Stimulated activated CD4-positive, alpha-beta T cell treated with anti-CD3 and anti-CD28 coated beads, Interleukin-1b, Interleukin-23, amount 100 ng/mL, for 1 hour (primary cell): ENCODE measurements at places on chromosomes 1 and 21.

- DNase-seq: no peak
Measured at GRCh38 chr21:43304206-43304605, 122.7 kb downstream of the SIK1 start.

DNA sequence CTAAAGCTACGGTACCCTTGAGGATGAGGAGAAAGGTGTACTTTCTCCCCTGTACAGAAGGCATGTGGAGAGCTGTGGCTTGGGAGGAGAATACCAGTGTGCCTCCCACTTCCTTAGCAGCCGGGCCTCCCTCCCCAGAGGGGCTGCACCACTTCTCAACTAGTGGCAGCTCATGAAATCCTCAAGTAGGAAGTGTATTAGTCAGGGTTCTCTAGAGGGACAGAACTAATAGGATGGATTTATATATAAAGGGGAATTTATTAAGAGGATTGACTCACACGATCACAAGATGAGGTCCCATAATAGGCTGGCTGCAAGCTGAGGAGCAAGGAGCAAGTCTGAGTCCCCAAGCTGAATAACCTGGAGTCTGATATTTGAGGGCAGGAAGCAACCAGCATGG, 53.1 kb upstream of the PPP2R5A start:
- no peak for DNase-seq

DNA sequence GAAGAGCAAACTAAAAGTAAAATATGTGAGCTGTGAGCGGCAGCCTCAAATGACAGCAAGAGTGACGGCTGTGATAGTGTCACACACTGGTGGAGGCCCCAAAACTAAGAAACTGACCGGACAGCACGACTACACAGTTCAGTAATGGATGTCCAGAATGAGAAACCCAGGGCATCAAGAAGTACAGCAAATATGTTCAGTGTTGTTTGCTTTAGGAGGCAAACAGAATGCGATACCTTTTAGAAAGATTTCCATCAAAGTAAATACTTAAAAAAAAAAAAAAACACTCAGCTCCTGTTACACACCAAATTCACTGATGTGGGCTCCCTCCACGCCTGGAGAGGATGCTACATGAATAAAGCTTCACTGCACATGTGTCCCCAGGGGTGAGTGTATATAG, 1.1 kb upstream of the PKP1 start:
- no peak for DNase-seq

DNA sequence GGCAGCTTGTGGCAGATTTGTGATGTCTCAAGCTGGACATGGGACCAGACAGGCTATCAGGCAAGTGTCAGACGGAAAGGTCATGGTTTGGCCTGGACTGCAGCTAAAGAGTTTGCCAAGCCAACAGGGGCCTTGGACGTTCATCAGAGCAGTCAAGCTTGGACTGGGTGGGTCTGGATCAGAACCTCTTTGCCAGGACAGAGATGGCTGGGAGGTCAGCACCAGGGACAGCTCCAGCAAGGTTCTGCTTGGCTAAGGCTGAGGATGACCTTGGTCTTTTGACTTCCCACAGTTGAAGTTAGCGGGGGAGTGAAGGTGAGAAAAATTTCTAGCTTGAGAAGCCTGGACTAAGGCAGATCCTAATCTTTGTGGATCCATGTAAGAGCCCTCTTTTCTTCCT, 68.1 kb downstream of the GRIK3 start:
- DNase-seq: no peak

DNA sequence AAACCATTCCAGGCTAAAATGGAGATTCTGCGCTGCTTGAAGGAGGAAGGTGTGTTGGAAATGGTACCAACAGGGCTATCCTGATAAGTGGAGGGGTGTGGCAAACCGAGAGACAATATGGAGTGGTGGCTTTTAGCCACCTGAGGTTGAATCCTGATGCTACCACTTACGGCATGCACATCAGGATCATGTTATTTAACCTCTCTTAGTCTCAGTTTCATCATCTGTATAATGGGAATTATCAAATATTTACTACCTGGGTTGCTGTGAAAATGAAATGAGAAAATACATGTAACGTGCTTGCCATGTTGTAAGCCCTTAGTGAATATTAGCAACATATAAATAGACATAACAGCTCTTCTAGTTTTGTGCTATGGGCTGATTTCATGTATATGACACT, 117.1 kb downstream of the TBX19 start:
- no peak for DNase-seq

GRCh38 chr1:26703478-26703877, 7.7 kb downstream of the ARID1A start:
- no peak for DNase-seq

GRCh38 chr1:2946291-2946690, 75.0 kb upstream of the ACTRT2 start:
- DNase-seq: no peak

DNA sequence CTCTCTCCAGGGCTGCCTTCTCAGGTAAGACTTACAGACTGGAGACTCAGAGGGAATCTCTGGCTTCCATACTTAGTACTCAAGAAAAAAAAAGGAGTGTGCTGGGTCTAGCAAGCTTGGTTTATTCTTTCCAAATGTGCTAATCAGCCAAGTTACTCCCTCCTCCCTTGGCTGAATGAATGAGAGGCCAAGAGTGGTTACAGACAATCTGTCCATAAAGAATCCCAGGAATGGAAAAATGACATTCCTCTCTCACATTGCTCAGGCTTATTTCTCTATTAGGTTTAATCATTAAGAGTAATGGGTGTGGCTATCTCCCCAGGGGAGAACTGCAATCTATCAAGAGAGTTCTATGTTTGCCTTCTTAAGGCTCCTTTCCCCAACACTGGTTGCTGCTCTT, 547.3 kb upstream of the PLXNA2 start:
- no peak for DNase-seq

- no peak for DNase-seq
Measured at GRCh38 chr1:226144045-226144444, 42.5 kb downstream of the ACBD3 start.

DNA sequence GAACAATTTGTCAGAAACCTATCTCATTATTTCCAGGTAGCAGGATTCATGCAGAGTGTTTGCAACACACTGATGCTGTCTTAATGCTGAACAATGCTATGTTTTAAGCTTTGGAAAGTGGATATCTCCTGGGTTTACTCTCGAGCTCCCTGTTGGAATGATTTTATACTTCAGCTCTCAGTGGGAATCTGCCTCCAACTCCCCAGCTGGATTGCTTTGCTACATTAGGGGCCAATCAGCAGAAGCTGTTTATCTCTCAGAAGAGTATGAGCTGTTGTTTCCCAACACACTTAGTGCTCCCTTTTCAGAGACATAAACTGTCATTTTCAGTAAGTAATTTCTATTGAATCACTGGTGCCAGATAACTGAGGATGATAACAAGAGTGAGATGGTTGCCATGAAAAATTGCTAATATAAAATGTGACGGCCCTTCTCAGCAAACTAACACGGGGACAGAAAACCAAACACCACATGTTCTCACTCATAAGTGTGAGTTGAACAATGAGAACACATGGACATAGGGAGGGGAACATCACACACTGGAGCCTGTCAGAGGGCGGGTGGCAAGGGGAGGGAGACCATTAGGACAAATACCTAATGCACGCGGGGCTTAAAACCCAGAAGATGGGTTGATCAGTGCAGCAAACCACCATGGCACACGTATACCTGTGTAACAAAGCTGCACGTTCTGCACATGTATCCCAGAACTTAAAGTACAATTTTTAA, 265.9 kb upstream of the RUNX1 start:
- DNase-seq: no peak

DNA sequence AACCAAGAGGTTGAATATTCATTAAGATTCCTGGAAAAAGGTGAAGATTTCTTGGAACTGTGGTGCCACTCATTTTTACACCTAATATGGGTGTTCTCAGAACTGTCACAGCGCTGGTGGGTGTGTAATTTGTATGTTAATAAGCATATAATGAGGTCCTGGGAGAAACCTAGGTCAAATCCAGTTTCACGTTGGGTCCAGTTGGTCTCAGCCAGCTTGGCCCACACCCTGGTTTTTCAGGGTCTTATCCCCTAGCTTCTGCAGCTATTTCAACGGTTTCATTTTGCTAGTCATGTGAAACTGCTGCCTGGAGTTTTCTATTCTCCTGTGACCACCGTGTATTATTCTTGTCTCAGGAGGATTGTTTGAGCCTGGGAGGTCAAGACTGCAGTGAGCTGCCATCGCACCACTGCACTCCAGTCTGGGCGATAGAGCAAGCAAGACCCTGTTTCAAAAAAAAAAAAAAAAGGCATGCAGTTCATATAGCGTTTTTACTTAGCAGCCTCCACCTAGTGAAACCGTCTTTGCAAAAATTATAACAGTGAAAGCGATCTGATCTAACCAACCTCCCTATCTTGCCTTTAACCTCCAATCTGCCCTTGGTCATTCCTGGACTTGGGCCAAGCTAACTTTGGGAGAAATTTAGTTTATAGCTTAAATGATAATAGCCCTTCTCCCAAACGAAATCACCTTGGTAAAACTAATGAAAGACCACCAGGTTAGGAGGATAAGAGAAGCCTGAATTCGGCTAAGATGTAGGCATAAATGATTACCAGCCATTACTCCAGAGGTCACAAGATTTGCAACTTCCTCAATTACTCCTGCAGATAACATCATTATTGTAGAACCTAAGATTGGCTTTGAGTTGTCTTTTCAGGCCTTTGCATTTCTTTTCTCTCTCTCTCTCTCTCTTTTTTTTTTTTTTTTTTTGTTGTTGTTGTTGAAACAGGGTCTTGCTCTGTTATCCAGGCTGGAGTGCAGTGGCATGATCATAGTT, 44.0 kb downstream of the PTAFR start:
- no peak for DNase-seq

DNA sequence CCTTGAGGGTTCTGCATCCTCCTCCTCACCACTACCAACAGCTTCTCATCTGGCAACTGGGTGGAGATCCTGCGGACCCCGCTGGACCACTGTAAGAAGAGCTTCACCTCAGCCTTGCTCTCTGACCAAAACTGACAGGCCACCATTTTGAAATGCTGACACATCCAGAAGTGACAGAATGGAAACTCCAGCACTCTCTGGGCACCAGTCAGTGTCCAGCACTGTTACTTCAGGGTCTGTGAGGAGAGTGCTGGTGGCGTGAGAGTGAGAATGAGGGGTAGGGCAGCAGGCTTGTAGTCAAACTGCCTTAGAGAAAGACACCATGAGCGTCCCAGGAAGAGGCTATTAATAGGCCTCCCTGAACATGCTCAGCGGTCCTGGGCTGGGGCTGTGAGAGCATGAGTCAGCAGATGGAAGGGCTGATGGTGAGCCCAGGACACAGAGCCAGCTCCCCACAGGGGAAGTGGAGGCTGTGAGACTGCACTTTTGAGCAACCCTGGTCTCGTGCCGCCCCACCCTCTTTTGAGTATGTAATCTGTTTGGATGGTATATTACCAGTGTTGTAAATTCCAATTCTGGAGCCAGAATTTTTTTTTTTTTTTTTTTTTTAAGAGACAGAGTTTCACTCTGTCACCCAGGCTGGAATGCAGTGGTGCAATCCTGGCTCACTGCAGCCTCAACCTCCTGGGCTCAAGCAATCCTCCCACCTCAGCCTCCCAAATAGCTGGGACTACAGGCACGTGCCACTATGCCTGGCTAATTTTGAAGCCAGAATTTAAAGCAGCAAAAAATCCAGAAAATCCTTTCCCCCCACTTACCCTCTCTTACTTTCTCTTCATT, 34.4 kb upstream of the SLC30A1 start:
- DNase-seq: no peak

- no peak for DNase-seq
Measured at GRCh38 chr21:37478794-37479193, 112.2 kb downstream of the DYRK1A start.

DNA sequence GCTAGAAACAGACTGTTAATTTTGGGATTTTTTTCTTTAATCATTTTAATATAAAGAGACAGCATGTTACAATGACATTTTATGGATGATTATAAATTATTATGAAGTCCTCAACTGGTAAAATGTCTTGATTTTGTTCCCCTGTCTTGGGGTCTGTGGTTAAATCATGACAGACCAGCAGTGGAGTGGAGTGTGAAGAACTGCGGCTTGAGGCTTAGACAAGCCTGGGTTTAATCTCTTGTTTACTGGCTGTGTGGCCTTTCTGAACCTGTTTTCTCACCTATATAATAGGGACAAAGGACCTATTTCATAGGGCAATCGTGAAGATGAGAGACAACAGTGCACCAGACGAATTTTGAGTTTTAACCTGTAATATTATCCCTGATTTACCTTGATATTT, 1.8 kb upstream of the UMODL1 start:
- no peak for DNase-seq

GRCh38 chr1:217196616-217197015, 434.3 kb downstream of the GPATCH2 start:
- DNase-seq: no peak

DNA sequence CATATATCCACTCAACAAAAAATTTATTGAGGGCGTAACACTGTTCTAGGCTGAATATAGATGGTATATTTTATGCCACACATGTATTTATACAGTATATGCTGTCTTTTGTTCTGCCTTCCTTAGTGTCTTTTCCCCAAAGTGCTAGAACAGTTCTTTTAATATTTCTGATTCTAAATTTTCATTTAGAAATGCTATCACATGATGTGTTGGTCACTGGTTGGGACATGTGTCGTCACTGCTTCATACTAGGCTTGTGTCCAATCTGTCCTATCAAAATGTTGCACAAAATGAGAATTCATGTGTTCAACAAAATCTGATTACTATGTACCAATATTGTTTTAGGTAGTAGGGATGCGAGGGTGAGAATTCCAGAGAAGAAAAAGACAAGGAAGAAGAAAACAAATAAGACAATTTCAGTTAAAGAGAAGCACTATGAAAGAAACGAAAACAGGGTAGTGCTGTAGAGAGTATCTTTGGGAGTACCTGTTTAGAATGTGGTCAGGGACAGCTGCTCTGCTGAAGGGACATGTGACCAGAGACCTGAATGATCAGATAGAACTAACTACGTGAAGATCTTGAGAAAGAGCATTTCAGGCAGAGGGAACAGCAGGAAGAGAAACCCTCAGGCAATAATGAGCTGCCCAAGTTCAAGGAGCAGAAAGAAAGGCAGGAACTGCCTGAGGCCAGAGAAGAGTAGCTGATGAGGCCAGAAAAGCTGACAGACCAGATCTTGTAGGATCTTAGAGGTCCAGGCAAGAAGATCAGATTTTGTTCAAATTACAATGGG, 1.3 kb downstream of the KMO start:
- no peak for DNase-seq

DNA sequence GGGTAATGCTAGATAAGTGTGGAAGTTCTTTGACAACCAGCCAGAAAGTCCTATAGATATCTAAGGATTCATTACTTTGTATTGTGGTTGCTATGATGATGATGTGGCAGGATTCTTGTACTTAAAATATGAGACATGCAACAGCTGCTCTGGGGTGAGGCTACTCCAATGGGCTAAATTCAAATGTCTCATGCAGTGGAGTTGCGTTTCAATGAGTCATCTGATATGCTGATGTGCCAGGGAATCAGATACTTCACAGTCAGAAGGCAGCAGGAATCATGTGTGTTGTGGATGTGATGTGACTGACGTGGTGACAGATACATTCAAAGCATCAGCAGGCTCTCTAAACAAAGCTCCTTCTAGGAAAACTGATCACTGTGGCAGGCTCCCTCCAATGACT, 66.5 kb downstream of the TSEN15 start:
- no peak for DNase-seq

GRCh38 chr1:119659628-119660027, 11.6 kb upstream of the ZNF697 start:
- no peak for DNase-seq
